NCI-H446 treated with DMSO at 0.1 percent for 48 hours (cell line): ENCODE measurements at places on chromosomes 13 and 19.

DNA sequence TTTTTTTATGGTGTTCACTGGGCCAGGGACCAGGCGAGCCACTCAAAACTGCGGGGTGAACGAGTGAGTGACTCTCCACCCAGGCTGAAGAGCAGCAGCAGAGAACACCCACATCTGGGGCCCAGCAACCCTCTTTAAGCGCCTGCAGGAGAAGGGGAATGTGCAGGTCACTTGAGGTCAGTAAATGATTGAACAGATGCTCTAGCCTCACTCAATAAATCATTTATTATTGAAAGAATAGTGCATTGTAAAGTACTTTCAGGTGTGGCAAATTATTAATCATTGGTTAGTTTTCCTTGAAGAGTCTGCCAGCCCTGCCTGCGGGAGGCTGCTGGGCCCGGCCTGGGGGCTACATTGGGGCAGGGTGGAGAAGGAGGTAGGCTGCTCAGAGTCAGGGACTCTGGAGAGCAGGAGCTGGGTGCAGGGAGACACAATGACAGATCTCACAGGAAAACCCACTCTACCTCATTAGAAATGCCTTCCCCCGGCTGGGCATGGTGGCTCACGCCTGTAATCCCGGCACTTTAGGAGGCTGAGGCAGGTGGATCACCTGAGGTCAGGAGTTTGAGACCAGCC lies 42.5 kb downstream of the ABCC4 start:
- no peak for DNase-seq

DNA sequence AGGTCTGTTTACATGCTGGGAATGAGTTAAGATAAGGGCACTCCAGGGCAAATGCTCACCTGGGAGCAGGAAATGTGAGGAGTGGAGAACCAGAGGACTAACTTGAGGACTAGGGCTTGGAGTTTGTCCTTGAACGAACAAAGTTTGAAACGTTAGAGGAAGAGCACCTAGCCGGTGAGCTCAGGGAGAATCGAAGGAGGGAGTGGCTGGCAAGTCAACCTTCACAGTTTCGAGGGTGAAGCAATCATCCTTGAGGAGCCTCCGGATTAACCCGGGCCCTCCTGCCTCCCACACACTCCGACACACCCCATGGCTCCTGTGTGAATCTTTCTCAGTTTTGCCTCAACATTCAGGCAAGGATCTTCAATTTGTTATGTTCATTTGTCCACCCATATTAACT lies 58.6 kb downstream of the LMO7 start:
- no peak for DNase-seq

GRCh38 chr19:2429917-2430535 lies 2.6 kb upstream of the TIMM13 start:
- no peak for DNase-seq

DNA sequence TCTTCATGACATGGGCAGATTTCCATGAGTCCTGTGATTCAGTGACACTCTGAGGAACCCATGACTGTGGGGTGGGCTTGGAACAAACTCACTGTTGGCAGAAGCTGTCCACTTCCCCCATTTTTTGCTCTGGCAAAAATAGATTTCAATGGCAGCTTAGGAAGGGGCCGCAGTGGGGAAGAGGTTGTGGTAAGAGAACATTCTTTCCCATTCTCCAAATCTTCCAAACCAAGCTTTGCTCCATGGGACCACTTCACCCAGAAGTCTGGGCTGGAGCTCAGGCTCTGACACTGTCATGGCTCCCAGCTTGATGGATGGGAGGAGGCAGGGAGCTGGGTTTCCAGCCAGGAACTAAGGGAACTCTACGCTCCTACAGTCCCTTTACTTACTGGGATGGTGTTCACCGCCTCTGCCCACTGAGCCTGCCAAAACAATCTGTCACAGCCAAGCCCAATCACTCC lies 24.9 kb upstream of the MEDAG start:
- DNase-seq = no peak

DNA sequence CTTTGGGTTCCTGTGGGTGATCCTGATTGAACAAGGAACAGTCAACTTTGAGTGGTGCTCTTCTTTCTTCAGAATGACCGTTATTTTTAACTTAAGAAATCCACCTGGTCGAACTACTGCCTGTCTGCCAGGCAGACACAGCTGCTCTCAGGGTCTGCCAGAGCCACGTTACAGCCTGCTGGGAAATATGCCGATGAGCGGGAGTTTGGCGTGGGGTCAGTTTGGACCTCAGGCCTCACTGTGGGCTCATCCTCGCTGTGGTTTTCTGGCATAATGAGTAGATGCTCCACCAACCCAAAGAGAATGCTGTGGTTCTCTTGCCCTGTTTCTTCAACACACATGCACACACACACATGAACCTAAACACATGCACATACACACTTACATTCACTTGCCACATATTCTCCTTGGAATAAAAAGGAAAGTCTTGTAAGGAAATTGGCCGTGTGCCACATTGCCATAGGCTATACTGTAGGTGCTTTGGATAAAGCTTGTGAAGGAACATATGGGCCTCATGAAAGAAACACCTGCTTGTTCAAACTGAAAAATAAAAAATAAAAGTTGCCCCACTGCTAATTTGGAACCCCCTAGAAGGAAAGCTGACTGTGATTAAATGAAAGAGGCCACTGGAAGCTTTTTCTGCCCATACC lies 598.7 kb upstream of the KLF12 start:
- DNase-seq = no peak

- no peak for DNase-seq
These were observed 2.9 kb upstream of the NRTN start for GRCh38 chr19:5801796-5802619.

GRCh38 chr13:79637133-79637763 lies 156.3 kb downstream of the NDFIP2 start:
- no peak for DNase-seq

DNA sequence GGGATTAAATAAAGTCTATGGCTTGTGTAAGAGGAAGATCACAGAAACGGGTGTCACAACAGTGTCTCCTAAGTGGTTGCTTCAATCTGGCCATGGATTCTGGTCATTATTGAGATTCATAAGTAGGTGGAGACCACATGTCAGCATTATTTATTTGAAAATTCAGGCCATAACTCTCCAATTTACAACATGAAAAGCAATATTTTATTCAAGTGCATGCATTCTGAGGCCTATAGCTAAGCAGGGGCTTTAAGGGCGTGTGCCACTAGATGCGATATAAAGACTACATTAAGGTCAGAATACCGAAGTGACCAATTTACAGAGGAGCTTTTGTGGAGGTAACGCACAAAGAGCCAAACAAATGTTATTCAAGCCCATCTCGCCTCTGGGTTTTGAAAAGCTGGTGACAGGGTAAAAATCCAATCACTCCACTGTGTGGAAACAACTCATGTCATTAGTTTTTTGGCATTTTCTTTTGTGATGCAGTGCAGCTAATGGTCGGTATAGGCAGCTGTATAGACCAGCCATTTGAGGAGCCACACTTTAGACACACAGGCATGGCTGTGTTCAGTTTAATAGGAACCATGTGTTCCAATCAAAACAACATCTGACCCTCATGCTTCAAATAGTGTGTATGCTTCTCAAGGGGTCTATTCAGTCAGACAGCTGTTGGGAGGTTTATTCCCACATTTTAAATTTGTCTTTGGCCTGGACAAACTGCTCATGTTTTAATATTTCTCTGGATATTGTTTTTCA lies 123.7 kb downstream of the KL start:
- DNase-seq = no peak

- no peak for DNase-seq
These were observed 5.5 kb downstream of the AP3D1 start for GRCh38 chr19:2145831-2146241.

DNA sequence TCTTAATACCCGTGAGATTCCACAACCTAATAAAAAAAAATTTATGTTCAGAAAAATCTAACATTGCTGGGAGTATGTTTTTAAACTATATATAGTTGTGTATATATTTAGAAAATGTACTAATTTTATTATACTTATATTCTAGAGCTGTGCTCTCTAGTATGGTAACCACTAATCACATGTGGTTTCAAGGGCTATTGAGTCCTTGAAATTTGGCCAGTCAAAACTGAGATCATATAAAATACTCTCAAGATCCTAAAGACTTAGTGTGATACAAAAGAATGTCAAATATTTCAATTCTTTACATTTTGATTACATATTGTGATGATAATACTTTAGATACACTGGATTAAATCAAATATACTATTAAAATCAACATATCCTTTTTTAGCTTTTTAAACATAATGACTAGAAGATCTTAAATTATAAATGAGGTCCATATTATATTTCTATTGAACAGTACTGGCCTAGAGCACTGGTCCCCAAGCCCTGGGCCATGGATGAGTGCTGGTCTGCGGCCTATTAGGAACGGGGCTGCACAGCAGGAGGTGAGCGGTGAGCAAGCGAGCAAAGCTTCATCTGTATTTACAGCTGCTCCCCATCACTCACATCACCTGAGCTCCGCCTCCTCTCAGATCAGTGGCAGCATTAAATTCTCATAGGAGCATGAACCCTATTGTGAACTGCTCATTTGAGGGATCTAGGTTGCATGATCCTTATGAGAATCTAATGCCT lies 176.5 kb upstream of the NBEA start:
- DNase-seq = no peak
